ENCODE measurements at places on chromosomes 7 and 10.
A peak's percentile ranks its signal among the peaks of the same experiment; 100 is the strongest.

DNA sequence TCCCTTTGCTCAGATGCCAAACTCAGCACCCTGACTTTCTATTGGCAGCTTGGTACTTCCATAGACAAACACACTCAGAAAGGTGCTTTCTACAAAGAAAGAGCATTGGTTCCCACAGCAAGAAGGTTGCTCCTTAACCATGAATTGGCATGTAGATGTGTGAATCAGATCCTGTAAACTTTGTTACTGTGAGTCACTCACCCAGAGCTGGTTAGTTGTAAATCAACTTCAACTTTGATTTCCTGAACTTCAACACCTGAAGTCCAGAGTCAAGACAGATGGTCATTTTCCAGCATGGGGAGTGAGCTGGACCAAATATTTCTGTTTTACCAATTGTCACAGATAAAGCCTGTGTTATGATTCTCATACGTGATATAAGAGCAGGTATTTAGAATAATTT, 797.2 kb downstream of the TNS3 start:
- DNase-seq: no peak

- DNase-seq: no peak
Observed at GRCh38 chr10:123479640-123480039, 186.5 kb upstream of the GPR26 start.

DNA sequence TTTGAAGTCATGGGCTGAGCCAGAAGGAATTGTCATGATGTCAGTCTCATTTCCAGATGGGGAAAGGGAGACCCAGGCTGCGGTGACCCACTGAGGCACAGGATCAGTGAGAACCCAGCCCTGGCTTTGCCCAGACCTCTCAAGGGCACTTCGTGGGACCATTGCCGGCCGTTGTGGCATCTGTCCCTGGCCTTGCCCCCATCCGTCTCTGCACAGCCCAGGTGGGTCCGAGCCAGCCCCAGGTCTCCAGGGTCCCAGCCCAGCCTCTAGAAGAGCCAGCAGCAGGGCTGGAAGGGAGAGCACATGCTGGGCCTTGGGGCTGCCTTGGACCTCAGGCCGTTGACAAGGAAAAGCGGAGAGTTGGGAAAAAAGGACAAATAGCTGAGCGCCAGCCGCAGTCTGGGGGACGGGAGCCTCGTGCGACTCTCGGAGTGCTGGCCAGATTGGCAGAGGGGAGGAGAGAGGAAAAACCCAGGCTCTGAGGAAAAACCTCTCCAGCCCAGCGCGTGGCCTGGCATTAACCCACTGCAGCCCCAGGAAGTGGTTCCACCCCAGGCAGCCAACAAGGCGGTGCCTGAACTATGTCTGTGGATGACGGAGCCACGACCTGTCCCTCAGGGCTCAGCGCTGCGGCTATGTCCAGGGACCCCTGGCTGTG, 30.2 kb downstream of the GRIFIN start:
- DNase-seq: peak; percentile 19

DNA sequence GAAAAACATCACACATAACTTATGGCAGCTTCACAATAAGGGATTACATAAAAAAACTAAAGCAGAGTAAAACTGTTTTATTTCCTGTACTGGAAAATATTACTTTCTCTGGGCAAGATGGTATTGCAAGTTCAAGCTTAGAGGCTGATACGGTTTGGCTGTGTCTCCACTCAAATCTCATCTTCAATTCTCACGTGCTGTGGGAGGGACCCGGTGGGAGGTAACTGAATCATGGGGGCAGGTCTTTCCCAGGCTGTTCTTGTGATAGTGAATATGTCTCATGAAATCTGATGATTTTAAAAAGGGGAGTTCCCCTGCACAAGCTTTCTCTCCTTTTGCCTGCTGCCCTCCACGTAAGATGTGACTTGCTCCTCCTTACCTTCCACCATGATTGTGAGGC, 5.1 kb upstream of the LRRC27 start:
- no peak for DNase-seq

DNA sequence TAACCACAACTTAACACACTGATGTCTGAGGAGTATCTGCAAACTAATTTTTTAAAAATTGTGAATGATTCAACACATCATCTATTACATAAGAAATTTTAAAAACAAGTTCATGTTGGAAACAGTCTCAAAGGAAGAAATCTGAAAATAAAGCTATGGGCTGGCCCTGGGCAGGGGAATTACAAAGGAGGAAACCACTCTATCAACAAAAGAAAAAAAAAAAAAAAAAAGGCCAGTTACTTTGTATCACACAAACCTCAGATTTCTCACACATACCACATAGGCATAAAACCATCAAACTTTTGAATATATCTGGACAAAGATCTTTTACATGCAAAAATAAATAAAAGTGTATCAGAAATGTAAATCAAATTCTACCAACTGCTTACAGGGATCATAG, 20.8 kb downstream of the TIAL1 start:
- no peak for DNase-seq

- DNase-seq: no peak
Observed at GRCh38 chr7:157017603-157018327, 7.3 kb upstream of the MNX1 start.

GRCh38 chr10:8586504-8586903, 532.0 kb downstream of the GATA3 start:
- no peak for DNase-seq

DNA sequence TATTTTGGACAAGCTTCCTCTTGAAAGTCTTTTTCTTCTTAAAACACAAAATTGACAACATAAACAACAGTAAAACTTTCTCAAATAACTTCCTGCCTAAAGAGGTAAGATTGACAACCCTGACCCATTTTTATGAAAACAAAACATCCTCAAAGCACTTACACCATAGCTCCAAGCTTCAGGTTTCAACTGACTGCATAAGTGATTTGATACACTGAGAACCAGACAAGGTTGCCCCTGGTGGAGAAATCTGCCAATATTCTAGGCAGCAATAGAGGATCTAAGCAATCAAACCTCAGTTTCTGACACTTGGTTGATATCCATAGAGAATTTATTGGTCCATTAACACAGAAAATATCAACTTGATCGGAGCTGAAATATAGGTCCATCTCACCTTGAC, 147.8 kb downstream of the ELAPOR2 start:
- DNase-seq: no peak

DNA sequence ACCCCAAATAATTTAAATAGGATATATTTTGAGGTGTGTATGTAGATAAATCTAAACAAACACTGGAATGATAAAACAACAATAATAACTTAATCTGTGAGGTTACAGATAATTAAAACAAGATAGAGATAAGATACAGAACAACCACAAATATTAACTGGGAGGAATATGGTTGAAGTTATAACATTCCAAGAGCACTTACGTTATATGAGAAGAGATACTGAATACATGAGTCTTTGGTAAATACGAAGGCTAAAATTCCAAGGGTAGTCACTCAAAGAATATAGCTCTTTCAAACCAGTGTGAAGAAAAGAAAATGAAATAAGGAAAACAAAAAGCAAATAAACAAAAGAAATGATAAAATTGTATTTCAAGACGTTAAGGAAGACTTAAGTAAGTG, 76.0 kb upstream of the MYO3A start:
- no peak for DNase-seq

DNA sequence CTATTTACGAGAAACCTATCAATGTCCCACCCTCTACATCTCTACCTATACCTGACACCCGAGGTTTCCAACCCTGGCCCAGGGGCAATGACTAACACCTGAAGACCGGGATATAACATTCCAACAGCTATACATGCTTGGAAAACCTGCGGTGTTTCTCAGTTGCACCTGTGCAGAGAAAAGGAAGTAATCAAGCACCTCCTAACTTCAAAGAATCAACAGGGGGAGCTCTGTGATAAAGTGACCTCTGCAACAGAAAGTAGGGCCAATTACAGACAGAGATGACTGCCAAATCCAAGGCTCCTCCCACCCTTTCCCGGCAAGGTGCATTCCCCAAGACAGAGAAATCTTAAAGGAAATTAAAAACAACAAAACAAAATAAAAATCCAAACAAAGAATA, 41.3 kb downstream of the CCDC6 start:
- DNase-seq: peak; percentile 57

- DNase-seq: no peak
Observed at GRCh38 chr10:52335665-52336064, 21.6 kb downstream of the DKK1 start.

DNA sequence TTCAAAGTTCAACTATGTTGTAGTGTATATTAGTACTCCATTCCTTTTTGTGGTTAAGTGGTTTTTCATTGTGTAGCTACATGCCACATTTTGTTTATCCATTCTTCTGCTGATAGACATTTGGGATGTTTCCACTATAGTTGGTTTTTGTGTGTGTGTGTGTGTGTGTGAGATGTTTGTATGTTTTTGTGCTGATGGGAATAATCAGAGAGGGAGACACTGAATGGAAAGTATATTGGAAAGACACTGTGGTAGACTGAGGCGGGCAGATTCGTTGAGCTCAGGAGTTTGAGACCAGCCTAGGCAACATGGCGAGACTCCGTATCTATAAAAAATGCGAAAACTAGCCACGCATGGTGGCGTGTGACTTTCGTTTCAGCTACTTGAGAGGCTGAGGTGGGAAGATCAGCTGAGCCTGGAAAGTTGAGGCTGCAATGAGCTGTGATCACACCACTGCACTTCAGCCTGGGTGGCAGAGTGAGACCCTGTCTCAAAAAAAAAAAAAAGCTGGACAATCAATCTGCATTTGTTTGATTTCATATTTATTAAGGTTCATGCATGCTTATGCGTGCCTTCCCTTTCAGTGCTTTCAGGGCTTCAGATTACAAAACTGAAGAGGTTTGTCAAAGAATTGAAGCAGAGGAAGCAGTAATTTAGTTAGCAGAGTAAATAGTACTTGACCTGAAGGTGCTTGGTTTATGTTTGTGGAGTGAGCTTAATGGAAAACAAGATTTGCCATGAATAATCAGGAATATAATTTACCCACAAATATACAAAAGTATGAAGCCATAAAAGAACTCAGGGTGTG, 14.7 kb downstream of the SEC24C start:
- DNase-seq: no peak

- DNase-seq: no peak
Observed at GRCh38 chr10:43344051-43344450, 27.4 kb upstream of the FXYD4 start.

- DNase-seq: no peak
Observed at GRCh38 chr10:13219685-13220670, 14.2 kb downstream of the UCMA start.

GRCh38 chr10:65570143-65571010, 1355.5 kb upstream of the LRRTM3 start:
- DNase-seq: no peak

DNA sequence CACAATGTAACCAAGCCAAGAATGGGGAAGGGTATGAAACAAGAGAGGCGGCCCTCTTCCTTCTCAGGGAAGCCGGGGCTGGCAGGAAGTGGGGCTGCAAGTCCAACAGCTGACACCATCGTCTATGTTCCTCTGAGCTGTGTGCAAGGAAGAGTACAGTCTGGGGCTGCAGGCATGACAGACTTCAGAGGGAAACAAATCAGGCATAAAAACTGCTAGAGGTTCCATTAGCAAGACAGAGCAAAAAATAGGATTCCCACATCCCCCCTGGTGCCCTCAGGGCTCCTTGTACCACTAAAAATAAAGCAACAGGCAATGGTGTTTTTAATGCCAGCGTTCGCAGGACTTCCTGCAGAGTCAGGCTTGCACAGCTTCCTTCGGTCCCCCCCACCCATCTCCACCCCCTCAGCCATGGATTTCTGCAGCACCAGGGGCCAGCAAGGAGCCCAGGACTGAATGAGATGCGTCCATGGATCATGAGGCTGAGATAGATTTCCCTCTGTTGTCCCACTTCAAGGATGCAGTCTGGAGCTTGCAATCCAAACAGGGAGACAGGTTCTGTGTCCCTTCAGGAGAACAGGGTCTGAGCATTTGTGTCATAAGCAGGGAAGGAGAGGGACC, 34.6 kb downstream of the KCNMA1 start:
- DNase-seq: peak; percentile 30

DNA sequence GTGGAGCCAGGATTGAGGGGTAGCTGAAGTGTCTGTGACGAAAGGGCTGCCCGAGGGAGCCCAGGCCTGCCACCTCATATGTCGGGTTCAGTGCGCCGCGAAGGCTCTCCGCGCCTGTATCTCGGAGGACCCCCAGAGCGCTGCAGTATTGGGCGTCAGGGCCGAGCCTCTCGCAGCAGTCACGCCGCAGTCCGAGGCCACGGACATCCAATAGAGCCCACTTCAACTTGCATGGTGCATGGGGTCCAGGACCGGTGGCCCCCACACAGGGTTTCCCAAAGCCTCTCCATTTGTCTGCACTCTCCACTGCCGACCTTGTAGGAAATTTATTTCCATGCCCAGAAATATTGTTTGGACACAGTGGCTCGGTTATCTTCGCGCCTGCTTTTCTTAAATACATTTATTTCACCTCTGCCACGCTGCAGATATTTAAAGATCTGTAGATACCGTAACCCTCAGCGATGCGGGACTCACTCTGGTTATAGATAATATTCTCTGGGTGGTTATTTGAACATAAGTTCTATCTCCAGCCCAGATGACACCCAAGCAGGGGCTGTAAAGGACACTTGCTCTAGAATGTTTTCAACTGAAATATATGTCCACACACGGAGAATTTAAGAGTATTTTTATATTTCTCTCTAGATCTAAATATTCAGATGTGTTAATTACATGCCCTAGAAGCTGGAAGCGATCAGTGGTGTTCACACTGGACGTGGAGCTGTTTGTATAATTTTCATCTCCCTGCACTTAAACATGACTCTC, 5.1 kb upstream of the ZNF503 start:
- DNase-seq: no peak

- no peak for DNase-seq
Observed at GRCh38 chr10:111273635-111274034, 196.8 kb downstream of the ADRA2A start.

GRCh38 chr7:117479225-117480054, at the start of gene CFTR:
CFTR (plus strand) TSS chr7:117480025; CDS start chr7:117480095, 70 bp downstream.
- DNase-seq: no peak

DNA sequence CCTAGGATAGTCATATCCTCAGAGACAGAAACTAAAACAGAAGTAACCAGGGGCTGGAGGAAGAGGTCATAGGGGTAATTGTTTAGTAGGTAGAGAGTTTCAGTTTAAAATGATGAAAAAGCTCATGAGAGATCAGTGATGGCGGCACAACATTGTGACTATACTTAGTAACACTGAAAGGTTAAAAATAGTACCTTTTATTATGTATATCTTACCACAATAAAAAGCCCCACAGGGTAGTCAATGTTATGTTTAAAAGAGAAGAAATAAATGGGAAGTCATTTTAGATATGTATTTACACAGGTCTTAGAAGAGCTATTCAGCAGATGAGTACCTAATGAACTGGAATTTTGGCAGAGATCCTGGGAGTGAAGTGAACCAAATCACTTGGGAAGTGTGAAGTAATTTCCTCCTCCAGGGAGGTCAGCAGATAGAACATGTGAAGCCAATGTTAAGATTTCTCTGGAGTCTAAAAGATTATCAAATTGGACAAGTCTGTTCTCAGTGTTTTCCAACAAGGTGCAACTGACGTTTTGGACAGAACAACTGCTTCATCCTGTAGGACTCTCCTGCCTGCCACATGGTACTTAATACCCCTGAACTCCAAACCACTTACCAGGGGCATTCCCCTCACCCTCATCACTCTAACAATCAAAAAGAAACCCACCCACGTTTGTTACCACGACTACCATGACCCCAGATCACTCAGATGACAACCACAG, 6.4 kb downstream of the CDCA7L start:
- peak; percentile 8 for DNase-seq

Measured in pons (tissue), 1 donor.